ENCODE measurements at places on chromosomes 11 and 22.
A peak's percentile ranks its signal among the peaks of the same experiment; 100 is the strongest.

- DNase-seq = no peak
Observed at GRCh38 chr11:4979036-4979435, 15.6 kb upstream of the OR51L1 start.

- DNase-seq = no peak
Observed at GRCh38 chr11:78241475-78241874, 52.8 kb downstream of the USP35 start.

- DNase-seq = no peak
Observed at GRCh38 chr11:45451766-45452440, 165.8 kb upstream of the SYT13 start.

DNA sequence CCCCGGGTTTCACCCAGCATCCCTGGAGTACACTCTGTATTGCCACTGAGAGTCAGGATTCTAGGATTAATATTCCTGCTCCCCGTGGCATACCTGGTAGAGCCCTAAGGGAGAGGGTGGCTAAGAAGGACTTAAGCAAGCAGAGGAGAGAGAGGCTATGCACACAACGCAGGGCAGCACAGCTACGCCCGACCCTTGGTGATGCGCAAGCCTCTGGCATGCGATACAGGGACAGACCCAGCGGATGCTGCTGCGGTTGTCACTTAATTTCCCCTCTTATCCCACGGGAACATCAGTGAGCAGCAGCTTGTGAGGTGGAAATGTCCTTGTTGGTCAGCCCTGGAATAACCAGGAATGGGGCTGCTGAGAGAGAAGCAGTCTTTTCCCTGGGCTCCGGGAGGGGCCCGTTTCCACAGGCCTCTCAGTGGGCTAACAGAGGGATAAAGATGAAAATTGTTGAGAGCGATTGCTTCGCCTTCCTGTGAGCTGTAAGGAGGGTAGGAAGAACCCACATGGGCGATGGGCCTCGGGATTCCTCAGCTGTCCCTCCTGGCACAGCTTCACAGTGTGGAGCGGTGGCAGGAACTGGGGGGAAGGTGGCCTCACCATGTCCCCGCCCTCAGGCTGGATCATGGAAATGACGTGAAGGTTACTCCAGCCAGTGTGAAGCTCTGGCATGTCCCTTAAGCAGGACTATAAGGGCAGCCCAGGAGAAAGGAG lies 48.4 kb upstream of the RAB1B start:
- no peak for DNase-seq

- DNase-seq = peak; percentile 10
Observed at GRCh38 chr11:78291503-78292108, 102.9 kb downstream of the USP35 start.

DNA sequence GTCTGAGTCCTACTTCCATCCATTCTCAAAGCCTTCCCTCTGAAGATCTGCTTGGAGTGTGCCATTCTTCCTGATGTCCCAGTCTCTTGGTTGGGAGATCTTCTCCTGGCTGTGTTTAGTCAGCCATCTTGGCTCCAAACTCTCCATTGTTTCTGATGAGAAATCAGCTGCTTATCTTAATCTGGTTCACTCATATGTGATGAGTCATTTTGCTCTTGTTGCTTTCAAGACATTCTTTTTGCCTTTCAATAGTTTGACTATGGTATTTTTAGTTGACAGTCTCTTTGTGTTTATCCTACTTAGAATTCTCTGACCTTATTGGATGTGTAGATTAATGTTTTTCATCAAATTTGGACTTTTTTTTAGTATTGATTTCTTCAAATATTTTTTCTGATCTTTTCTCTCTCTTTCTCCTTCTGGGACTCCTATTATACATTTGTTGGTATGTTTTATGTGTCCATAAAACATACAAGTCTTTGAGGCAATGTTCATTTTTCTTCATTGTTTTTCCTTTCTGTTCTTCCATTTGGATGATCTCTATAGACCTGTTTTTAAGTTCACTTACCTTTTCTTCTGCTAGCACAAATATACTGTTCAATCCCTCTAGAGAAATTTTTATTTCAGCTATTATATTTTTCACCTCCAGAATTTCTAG lies 77.2 kb upstream of the CLPB start:
- no peak for DNase-seq

GRCh38 chr11:129295746-129296145 lies 79.9 kb upstream of the BARX2 start:
- DNase-seq = no peak

DNA sequence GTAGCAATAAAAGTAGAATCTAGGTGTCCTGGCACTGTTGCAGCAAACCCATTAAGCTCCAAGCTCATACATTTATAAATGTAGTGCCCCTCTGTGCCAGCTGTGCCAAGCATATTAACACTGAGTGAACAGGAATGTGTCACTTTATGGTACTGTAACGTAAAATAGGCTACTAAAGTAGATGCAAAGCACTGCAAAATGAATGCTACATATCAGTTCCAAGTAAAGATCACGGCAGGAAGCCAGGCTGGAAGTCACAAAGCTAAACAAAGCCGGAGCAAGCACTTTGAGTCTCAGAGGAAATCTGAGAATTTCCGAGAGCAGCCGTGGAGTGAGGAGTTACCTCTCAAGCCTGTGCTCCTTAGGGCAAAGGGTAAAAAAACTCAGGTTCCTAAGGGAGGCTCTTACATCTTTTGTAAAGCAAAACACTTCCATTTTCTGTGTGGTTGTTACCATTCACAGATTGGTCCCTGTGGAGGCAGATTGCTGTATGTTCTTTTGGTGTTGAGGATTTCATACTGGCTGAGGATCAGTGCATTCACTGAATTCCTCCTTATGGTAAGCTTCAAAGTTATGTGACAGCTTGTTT lies 85.7 kb downstream of the WNT11 start:
- DNase-seq = no peak

GRCh38 chr11:126748793-126749192 lies 251.8 kb downstream of the KIRREL3 start:
- DNase-seq = no peak

DNA sequence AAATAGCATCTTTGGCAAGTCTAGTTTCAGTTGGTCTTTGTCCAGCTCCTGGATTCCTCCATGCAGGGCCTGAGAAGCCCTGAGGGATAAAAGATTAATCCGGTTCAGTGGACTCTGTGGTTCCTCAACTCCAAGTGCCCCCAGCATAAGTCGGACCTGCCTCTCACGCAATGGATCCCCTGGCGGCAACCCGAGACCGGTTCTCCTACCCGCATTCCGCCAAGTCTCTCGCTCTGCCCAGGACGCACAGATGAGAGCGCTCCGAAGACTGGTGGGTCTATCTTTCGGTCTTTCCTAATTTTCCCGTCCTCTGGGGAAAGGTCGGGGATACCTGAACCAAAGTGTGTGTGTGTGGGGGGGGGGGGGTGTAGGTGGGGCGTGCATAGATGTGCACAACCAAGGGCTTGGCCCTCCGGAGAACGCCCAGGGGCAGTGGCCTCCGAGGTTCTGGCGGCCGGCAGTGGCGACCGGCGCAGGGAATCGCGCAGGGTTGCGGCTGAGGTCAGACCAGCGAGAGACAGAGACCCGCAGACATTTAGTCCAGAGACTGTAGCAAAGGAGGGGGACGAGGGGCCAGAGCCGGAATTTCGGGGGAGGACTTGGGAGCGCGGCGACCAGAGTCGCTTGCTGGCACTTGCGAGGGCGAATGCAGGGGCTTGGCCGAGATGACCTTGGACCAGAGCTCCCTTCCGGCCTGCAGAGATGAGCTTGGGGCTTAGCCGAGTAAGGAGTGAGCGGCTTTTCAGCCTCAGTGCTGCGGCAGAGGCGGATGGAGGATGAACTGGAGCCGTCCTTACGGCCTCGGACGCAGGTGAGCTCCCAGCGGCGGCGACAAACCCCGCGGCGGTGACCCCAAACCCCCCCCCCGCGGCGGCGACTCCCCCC lies 712 bp upstream of the SLC2A11 start:
- peak; percentile 43 for DNase-seq

- DNase-seq = peak; percentile 17
Observed at GRCh38 chr11:118896921-118897591, 13.4 kb downstream of the CXCR5 start.

- DNase-seq = no peak
Observed at GRCh38 chr11:34464591-34465051, 25.9 kb downstream of the CAT start.

GRCh38 chr11:93209466-93209865 lies 11.7 kb upstream of the SLC36A4 start:
- no peak for DNase-seq

DNA sequence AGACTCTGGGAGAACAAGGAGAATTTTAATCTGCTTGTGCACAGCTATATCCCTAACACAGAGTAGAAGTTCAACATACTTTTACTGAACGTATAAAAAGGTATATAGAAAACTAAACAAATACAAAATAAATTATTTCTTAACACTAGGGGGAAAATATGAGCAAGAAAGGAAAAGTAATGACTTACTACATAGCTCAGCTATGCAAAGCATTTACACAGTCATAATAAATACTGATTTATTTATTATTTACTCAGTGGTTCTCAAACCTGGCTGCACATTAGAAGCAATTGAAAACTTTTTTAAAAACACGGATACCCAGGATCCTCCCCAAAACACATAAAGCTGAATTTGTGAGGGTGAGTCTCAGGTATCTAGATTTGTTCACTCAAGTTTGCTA lies 182.5 kb downstream of the TTC28 start:
- no peak for DNase-seq

- no peak for DNase-seq
Observed at GRCh38 chr11:9144828-9145227, 53.4 kb upstream of the SCUBE2 start.

- no peak for DNase-seq
Observed at GRCh38 chr11:19243613-19244012, 2.9 kb upstream of the E2F8 start.

- peak; percentile 77 for DNase-seq
Observed at GRCh38 chr22:39622881-39623367, 52.4 kb downstream of the CACNA1I start.

DNA sequence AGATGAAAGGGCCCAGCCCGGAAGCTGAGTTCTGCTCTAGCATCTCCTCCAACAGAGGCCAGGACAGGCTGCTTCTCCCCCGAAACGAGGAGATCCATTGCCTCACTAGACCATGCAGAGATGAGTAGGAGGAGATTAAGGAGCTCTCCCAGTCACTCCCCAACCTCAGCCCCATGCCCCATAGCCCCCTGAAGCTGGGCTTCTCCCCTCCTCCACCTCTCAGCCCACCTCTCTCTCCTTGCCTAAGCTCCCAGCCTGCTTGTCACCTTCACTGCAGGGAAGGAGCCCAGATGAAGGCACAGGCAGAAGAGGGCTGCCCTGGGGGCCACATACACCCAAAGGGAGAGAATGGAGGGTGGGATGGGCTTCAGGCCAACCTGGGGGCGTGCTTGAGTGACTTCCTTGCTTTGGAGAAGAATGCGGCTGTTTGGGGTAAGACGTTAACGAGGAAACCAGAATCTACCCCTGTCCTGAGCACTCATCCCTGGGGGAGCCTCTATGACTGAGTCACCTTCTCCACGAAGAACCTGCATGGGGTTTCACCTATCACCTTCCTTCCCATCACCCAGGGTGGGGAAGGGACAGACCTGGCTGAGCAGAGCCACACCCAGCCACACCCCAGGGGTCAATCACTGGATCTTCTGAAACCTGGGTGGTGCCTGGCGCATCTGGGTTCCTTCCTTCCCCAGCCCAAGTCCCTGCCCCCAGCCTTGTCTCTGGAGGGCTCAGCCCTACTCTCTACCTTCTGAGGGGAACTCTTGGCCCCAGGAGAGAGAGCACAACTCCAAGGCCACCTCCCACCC lies 11.6 kb upstream of the GNAZ start:
- no peak for DNase-seq

DNA sequence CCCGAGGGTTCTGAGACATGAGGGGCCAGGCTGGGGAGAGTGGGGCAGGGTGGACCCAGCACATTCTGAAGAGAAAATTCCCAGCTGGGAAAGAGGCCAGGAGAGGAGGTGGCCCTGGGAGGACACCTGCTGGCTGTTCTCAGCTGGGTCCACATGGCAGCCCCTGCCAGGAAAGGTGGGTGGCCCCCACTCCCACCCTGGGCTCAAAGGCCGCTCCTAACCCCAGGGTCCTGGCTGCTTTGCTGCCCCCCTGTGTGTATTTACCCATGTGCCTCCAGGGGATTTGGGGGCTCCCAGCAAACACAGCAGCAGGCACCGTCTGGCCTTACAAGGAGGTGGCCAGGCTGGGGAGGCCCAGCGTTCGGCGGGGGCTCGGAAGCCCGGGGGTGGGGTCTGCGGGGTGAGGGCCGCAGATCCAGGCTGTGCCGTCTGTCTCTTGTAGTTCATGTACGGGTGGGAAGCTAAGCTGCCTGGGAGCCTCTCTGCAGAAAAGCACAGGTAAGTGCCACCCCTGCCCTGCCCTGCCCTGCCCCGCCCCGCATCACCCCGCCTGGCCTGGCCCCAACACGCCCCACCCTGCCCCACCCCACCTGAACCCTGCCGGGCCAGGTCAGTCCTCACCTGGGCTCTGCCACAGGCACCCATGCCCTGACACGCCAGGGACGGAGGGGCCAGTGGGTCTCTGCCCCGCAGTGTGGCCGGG lies 10.6 kb downstream of the MUC5B start:
- DNase-seq = no peak

DNA sequence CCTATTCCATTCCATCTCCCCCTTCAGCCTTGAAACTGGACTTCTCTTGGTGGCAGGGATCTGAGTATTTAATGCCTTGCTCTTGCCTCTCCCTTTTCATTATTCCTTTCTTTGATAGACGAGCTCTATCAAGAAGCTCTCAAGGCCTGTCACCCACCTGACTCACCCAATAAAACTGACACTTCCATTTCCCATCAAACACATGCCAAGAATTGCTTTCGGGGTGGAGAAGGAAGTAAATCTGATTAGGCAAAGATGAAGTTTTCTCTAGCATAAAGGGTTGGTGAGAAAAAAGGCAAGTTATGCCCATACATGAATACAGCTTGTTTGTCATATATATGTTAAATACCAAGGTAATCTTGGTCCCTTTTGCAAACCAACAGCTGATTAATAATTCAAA lies 34.9 kb upstream of the MYEOV start:
- no peak for DNase-seq

- DNase-seq = peak; percentile 95
Observed at GRCh38 chr11:747158-748006, at the start of gene TALDO1. Gene TALDO1 (plus strand): TSS chr11:747464. CDS start chr11:747482, 18 bp downstream.

GRCh38 chr11:111310723-111311122 lies 12.4 kb downstream of the POU2AF3 start:
- no peak for DNase-seq

DNA sequence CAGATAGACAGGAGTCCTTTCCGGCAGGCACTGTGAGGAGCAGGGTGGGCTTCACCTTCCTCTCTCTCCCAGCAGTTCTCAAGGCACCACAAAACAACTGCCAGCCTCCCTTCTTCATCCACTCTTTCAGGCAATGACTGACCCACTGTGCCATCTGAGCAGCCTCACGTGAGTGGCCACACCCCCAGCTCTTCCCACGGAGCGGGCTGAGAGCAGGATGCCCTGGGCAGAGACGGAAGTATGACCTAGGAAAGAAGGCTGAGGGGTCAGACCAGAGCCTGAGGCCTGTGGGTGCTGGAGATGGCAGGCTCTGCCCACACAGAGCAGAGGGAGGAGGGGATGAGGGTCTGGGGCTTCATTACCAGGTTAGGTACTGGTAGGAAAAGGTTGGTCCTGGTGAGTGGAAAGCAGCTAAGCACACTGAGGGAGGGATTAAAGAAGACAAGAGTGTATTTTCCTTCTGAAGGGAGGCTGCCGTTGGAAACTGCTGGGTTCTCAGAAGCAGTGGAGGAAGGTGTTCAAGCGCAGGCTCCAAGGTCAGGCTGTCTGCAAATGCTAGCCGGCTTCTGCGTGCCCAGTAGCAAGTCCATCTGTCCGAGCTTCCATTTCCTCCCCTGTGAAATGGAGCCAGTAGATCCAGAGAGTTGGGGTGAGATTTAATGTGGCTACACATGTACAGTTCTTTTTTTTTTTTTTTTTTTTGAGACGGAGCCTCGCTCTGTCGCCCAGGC lies 4.6 kb downstream of the NLRP6 start:
- DNase-seq = no peak
